NCI-H1092 (cell line): ENCODE measurements at places on chromosomes 11 and 22.
A peak's percentile ranks its signal among the peaks of the same experiment; 100 is the strongest.

- no peak for DNase-seq
Observed at GRCh38 chr22:33020721-33021120, 37.5 kb downstream of the SYN3 start.

GRCh38 chr11:86784241-86784681 is 16.1 kb upstream of the PRSS23 start:
- DNase-seq, result no peak

DNA sequence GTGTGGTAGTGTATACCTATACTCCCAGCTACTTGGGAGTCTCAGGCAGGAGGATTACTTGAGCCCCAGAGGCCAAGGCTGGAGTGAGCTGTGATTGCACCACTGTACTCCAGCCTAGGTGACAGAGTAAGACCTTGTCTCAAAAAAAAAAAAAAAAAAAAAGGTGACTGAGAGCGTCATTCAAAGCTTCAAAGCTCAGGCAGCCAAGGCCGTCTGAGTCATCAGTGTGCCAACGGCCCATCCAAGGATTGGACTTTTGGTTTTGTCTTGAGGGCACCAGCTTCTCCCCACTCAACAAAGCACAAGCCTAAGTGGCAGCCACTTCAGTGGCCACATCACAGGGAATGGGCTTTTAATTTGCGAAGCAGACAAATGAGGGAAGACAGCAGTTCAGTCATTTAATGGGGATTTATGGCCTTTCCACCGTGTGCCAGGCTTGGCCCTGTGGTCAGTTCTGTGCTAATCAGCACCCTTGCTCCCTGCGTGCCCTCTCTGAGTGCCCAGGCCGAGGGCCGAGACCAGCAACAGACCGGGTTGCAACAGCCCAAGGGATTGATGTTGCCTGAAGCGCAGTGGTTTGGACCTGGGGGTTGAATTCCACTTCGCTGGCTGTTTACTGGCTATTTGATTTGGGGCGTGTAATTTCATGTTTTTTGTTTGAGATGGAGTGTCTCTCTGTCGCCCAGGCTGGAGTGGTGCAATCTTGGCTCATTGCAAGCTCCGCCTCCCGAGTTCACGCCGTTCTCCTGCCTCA is 30.2 kb upstream of the CRYBB3 start:
- no peak for DNase-seq

GRCh38 chr22:44443641-44444235 is 54.3 kb downstream of the RTL6 start:
- no peak for DNase-seq

- no peak for DNase-seq
Observed at GRCh38 chr11:34621876-34622275, 983 bp downstream of the EHF start.

DNA sequence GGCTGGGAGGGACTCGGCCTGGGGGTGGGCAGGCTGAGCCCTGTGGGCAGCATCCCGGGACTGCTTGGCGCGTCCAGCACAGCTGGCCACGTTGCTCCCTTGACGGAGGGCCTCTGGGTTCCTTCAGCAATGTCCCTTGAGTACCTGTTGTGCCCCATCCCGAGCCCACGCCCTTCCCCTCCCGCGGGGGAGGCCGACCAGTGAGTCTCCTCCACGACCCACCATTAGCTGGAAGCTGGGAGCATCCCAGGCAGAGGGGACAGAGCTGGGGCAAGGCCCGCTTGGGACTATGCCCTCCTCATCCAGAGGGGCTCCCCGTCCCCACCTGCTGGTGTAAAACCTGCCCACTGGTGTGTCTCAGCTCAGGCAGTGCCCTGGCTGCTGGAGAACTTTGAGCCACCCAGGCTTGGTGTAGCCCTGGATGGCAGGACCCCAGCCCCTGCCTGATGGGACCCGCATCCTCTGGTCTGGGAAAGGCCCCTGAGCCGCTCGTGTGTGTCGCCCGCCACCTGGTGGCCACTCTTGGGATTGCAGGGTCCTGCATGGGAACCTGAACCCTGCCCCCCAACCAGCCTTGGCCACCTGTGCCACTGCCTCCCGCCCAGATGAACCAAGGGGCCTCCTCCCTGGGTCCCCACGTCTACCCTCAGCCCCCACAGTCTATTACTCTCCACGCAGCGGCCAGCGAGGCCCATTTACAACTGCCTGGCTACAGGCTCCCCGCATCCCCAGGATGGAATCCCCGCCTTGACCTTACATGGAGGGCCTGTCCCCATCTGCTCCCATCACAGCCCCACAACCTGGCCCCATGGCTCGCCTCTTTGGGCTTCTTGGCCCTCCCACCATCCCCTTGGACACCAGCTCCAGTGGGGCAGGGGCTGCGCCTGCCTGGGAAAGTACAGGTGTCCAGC is 16.6 kb upstream of the ARHGAP8 start:
- no peak for DNase-seq

DNA sequence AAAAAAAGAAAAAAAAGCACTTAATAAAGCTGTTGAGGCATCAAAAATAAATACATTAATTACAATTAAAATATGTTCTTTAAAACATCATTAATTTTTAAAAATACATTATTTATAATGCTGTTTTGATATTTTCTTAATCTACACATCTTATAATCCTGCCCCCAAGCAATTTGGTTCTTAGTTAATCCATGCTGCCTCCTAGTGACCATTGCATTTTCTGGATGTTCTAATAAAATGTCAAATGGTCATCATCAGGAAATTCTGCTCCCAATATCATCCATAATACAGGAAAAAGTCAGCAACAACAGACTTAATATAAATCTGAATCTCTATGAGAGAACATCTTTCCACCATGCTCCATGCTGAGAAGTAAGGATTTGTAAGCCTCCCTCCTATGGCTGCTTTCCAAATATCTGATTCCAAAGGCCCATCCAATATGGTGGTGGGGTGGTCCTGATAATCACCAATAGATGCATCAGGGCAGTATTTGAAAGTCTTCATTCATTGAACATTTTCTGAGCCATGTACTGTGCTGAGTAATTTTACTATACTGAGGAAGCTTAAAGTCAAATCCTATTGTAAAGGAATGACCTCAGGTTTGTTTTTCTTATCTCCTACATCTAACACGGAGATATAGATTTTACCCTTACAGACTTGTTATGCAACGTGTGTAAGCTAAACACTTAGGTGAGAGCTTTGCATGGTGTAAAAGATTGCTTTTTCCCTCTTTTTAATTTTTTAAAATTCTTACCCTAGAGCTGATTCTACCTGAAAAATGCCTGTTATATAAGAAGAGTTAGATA is 124.7 kb upstream of the BMAL1 start:
- peak; percentile 24 for DNase-seq

- DNase-seq, result peak; percentile 25
Observed at GRCh38 chr11:47714554-47715081, 551 bp downstream of the AGBL2 start.

GRCh38 chr11:58576887-58577471 is 1.3 kb upstream of the LPXN start:
- no peak for DNase-seq

- DNase-seq, result no peak
Observed at GRCh38 chr11:44611088-44611487, 45.6 kb downstream of the CD82 start.

GRCh38 chr11:72085621-72086351 is 5.1 kb downstream of the LRRC51 start:
- DNase-seq, result peak; percentile 10
